ENCODE measurements at places on chromosomes 1 and 21. TPM values are rescaled to one million over a fixed set of nuclear protein-coding genes. Genes with fewer than 3 reads are reported as not detected.

The LIN9 gene
- total RNA-seq, result 7.1 TPM

The NR1I3 gene
- total RNA-seq, result not detected

The ABCG1 gene
- 2.6 TPM for total RNA-seq

The OVAAL gene
- 0.11 TPM for total RNA-seq

The RBBP4 gene
- total RNA-seq, result 72.0 TPM

The MROH9 gene
- not detected for total RNA-seq

The TDRD5 gene
- total RNA-seq, result 0.03 TPM

The TXLNA gene
- total RNA-seq, result 26.4 TPM

The FUBP1 gene
- total RNA-seq, result 98.7 TPM

The RGS2 gene
- 157 TPM for total RNA-seq

The COL6A2 gene
- 17.7 TPM for total RNA-seq

The SLAMF1 gene
- not detected for total RNA-seq

The HMCN1 gene
- 0.04 TPM for total RNA-seq

The KCNA2 gene
- 0.02 TPM for total RNA-seq

The KCNJ9 gene
- not detected for total RNA-seq

The BARHL2 gene
- total RNA-seq, result not detected

The LORICRIN gene
- total RNA-seq, result not detected

The ALPL gene
- total RNA-seq, result 0.51 TPM

The LCE2A gene
- not detected for total RNA-seq

The PDC gene
- not detected for total RNA-seq

The CHIA gene
- total RNA-seq, result not detected

The ERICH3 gene
- total RNA-seq, result not detected
